ENCODE measurements at places on chromosomes 13 and 19.

- DNase-seq, result no peak
These were observed 62.3 kb downstream of the GADD45B start for GRCh38 chr19:2538096-2538757.

DNA sequence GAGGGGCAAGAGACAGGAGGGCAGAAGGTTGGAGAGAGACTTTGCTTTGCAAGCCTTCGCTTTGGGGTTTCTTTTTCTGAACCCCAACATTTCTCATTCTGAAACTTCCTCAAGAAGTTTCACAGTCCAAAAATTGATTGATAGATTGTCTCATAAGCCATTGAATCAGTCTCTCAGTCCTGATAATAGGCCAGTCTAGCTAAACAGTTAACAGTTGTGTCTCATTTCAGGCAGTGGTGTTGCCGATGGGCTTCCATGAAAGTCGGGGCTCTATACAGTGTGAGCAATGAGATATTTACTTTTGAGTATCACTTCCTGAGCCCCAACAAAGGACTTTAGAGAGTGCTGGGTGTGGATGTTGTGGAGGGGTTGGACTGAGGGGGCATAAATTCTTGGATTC is 26.5 kb upstream of the SPRY2 start:
- no peak for DNase-seq

DNA sequence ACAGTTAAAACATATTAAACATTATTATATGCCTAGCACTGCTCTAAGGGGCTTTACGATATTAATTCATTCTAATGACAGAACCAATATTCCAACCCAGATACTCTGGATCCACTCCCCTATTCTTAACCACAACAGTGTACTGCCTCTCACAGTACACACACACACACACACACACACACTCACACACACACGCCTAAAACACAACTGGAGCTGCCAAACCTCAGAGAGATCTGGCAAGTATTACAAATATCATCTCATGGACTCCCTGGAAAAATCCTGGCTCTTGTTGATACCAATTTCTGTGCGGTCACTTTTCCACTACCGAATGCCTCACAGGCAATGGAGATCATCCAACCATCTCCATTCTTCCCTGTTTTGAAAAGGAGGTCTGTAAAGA is 1.3 kb downstream of the ZNF780A start:
- DNase-seq, result no peak

DNA sequence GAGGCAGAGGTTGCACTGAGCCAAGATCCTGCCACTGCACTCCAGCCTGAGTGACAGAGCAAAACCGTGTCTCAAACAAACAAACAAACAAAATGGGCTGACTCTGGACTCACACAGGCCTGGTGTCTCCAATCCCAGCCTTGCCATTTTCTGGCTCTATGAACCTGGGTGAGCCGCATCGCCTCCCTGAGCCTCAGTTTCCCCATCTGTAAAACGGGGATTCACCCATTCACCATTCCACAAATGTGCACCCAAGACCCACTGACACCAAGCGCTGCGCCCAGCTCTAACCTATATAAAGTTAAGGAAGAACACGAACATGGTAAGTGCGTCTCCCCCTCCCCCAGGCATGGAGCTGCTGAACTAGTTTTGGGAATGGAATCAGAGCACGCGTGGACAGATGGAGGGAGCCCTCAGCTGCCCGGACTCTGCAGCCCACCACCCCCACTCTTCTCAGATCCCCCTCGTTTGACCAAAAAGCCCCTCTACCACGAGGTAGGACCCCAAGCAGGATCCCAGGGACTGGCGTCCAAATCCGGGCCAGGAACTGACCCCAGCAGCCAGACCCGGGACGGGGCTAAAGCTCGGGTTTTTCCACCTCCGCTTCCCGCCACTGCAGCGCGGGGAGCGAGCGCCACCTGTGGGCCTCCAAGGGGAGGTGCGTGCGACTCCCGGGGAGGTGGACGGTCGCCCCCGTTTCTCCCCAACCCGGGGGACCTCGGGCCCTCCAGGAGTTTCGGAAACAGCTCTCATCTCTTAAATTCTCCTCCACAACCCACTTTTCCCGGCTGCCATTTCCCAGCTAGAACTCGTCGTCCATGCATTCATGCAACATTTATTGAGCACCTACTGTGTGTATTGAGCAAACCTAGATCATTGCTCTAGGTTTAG is 33.0 kb upstream of the ADGRE5 start:
- DNase-seq, result peak; percentile 75

- DNase-seq, result no peak
These were observed 6.9 kb downstream of the ZNF221 start for GRCh38 chr19:43957891-43958290.

- no peak for DNase-seq
These were observed 2.1 kb downstream of the NECTIN2 start for GRCh38 chr19:44848036-44848811.

- DNase-seq, result peak; percentile 47
These were observed at the start of gene ARHGEF18 for GRCh38 chr19:7348587-7349230. TSS of gene ARHGEF18 (plus strand) at chr19:7348937. CDS start at chr19:7362891, 13,954 bp downstream.

DNA sequence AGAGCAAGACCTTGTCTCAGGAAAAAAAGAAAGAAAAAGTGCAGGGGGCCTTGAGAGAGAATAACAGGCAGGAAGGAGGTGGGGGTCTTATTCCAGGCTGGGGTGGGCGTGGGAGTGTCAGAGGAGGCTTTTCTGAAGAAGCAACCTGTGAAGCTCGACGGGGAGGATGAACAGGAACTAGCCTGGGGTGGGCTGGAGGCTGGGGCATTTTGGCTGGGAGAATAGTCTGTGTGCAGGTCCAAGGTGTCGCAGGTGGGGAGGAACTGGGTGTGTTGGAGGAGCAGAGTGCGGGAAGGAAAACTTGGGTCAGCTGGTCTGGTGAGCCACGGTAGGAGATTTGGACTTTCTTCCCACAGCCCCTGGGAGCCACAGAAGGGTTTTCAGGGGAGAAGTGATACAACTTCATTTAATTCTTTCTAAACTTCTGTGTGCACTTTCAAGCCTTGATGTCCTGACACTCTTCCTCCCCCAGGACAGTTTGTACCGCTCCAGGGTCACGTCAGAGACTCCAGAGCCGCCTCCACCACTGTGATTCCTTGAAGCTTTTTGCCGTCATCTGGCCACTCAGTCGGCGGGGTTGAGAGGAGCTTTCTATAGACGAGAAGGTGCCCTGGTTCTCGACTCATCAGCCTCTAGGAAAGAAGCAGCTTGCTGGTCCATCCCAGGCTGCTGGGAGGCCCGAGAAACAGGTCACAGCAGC is 138.7 kb downstream of the SIPA1L3 start:
- no peak for DNase-seq

DNA sequence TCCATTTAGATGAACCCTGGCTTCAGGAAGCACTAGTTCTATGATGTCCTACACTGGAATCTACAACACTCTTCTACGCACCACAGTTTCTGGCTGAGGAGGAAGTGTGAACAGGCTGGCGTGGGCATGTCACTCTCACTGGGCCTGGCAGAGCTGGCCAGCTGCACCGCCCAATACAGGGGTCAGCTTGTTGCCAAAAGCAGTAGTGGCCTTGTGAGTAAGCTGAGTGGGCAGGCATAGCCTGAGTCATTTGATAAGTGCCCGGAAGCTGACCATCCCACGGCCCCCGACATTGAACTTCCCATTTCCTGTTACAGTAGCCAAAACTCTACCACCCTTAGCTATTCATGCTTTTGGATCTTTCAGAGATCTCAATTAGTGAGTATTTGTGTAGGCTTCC is 240.9 kb upstream of the SERP2 start:
- no peak for DNase-seq

DNA sequence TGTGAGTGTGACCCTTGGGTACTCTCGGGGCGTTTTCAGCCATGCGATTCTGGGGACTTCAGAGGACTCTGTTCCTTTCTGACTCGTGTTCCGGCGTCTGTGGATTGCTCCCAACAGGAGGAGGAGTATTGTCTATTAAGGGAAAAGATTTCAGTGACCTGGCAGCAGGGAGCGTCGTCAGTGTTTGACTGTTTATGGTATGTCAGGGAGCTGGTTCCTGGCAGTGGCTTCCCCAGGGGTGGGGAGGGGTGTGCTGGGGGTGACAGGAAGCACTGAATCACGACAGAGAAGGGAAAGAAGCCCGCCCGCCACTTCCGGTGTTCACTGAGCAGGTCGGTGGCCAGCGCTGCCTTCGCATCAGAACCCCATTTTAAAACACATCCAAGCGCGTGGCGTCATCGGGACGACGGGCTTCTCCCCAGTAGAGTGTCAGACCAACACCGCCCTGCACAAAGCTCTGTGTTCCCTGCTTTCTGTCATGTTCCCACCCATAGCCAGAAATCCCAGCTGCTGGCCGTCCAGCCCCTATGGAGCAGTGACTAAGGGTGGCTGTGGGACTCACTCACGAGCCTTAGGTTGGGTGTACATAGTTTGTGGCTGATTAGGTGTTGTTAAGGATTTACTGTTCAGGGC is 33.8 kb downstream of the COL4A2 start:
- DNase-seq, result peak; percentile 59

GRCh38 chr19:55535965-55536350 is 975 bp downstream of the SBK2 start:
- no peak for DNase-seq

- DNase-seq, result peak; percentile 76
These were observed 4.0 kb upstream of the NKPD1 start for GRCh38 chr19:45164577-45165335.

DNA sequence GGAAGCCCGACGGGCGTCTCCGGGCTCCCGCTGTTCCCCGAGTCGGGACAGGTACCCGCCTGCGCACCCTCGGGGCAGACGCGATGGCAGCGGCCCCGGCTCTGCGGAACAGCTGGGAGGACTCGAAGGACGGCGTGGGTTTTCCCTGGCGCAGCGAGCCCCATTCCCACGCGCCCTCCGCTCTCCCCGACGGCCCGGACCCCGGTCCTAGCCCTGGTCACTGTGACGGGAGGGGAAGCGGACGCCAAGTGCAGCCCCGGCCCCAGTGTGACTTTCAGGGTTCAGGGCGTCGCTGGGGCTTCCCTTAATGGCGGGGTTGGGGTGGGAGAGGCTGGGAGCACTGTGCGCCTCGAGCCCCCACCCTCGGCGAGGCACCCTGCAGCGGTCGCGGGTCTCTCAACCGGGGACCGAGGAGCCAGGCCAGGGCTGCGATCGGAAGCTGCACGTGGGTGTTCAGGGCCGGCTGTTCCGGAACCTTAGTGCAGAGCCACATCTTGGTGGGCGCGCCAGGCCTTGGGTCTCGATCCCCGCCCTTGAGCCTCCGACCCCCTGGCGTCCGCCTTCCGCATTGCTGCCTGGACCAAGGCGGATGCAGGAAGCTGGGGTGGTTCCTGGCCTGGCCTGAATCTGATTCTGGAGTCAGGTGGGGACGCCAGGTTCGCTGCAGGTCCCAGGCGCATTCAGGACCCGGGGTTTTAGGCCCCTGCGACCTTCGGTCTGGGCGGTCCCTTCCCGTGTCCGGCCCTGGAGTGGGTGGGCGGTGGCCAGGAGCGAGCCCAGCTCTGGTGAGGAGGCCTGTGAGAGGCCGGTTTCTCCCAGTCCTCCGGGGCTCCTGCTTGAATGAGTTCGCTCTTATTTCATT is 3.5 kb downstream of the LGALS7B start:
- DNase-seq, result peak; percentile 15

GRCh38 chr19:38425222-38425809 is 703 bp downstream of the RASGRP4 start:
- DNase-seq, result no peak

DNA sequence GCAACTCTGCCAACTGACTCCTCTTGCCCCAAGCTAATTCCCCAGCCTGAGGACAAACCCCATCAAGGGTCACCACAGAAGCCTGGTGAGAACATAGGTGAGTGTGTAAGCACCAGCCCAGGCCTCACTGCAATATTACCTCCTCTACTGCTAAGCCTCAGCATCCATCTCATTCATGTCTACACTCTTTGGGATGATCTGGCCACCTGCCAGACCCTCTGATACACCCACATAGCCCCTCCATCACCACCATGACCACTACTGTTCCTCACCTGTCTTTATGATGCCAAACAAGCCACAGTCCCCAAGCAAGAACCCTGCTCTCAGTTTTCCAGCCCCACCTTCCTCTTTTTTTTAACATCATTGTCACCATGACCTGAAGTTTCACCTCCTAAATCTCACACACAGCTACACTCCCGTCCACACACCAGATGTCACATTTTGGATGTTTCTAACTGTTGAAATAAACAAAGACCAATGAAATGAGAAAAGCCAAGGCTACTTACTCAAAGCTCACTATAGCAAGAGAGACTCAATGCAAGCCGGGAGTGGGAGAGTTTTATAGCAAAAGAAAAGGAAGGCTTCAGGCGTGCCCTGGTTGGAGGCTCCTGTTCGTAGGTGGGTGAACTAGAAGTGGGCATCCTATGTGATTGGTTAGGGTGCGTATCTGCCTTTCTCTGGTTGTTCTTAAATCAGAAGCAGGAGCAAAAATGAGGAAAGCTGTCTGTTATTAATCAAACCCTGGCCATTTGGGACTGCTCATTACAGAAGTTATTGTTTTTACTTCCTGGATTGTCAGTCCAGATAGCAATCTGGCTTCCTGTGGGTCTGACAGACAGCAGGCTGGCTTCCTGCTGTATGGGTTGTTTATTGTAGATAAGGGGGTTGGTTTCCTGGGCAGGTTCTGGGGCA is 2.0 kb downstream of the ZNF792 start:
- DNase-seq, result peak; percentile 62

- peak; percentile 20 for DNase-seq
These were observed 808 bp downstream of the DNMT1 start for GRCh38 chr19:10193790-10194499.

DNA sequence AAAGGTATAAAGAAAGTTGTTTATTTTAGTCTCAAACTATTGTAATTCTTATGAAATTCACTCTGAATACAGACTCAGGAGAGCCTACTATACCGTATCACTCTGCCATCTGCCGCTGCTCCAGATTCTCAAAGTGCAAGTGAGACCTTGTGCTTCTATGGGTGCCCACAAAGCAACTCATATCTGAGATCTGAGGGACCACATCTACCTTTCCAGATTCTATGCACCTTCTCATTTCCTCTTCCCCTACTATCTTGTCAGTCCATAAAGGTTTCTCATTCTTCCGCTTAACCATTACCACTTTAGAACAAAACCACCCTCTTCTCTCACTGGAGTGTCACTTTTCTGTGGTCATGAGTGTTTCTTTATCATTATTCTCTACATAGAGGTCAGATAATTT is 1236.9 kb downstream of the DIAPH3 start:
- DNase-seq, result no peak

GRCh38 chr13:46352805-46353204 is 34.2 kb downstream of the RUBCNL start:
- no peak for DNase-seq

- no peak for DNase-seq
These were observed 90.0 kb downstream of the TEX29 start for GRCh38 chr13:111410232-111411021.

DNA sequence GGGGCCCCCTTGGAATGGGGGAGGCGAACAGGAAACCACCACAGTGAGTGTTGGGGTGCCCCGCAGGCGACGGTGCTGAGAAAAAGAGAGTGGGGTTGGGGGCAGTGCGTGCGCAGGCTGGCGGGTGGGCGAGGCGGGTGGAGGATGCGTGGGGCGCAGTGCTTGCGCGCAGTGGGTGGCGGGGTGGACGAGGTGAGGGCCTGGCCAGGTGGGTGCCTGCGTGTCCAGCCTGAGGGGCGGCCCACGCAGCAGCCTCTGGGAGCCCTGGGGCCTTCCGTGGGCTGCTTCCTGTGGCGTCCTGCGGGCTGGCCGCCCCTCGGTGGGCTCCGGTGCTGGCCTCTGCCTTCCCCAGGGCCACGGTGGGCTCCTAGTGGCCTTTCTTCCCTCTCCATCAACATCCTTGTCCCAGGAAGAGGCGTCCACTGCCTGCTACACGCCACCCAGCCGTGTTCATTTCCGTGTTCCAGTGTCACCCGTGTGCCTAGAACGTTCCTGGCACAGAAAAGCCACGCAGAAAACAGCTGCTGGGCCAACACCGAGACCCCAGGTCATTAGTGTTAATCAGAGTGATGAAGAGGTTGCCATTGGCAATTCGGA is 7.1 kb downstream of the ATP11A start:
- DNase-seq, result no peak

- DNase-seq, result peak; percentile 95
These were observed at the start of gene FGF22 for GRCh38 chr19:639253-640160. TSS of gene FGF22 (plus strand) at chr19:639879. CDS start at chr19:639926, 47 bp downstream.

Data from activated CD4-positive, alpha-beta T cell treated with anti-CD3 and anti-CD28 coated beads, Interleukin-10, Interleukin-2, amounts not matched to agents 100 ng/mL and 50 ng/mL, durations not matched to agents 16 hours and 8 hours (primary cell).